SJSA1 (cell line): ENCODE measurements at places on chromosomes 1 and 21. TPM values are rescaled to one million over a fixed set of nuclear protein-coding genes. Genes with fewer than 3 reads are reported as not detected.

The SPRR2G gene
- total RNA-seq = not detected in 2 replicates

- H3K36me3 ChIP-seq = peaks cover 84% of the 10 kb centered on the region
- H3K27ac ChIP-seq = no peak overlapping the region
- no peak overlapping the region for H3K4me3 ChIP-seq
- no peak for DNase-seq
Observed at GRCh38 chr1:43430831-43431230, 22.9 kb downstream of the HYI start.

The SELENOF gene
- total RNA-seq = 309 and 313 TPM in 2 replicates

GRCh38 chr1:25675729-25676476 lies 59.3 kb downstream of the MAN1C1 start:
- no peak for DNase-seq
- H3K27ac ChIP-seq = no peak overlapping the region
- no peak overlapping the region for H3K4me3 ChIP-seq
- peaks cover 7% of the 10 kb centered on the region; the same call in 1 of the 2 replicates for H3K27me3 ChIP-seq
- no peaks in the 10 kb centered on the region for H3K36me3 ChIP-seq

- no peak overlapping the region for H3K4me3 ChIP-seq
- DNase-seq = no peak
- H3K4me1 ChIP-seq = no peaks in the 10 kb centered on the region
- H3K27ac ChIP-seq = no peak overlapping the region
- no peaks in the 10 kb centered on the region for H3K27me3 ChIP-seq
- no peaks in the 10 kb centered on the region for H3K36me3 ChIP-seq
Observed at GRCh38 chr1:184395937-184396480, 9.2 kb downstream of the C1orf21 start.

- H3K27me3 ChIP-seq = peaks cover 6% of the 10 kb centered on the region; the same call in 1 of the 2 replicates
- H3K4me3 ChIP-seq = no peak overlapping the region
- DNase-seq = no peak
- H3K4me1 ChIP-seq = peaks cover 6% of the 10 kb centered on the region
- no peak overlapping the region for H3K27ac ChIP-seq
- no peaks in the 10 kb centered on the region for H3K36me3 ChIP-seq
Observed at GRCh38 chr1:234205966-234206365, 167.3 kb upstream of the COA6 start.

- peaks cover 11% of the 10 kb centered on the region for H3K4me1 ChIP-seq
- H3K36me3 ChIP-seq = no peaks in the 10 kb centered on the region
- H3K4me3 ChIP-seq = no peak overlapping the region
- H3K27ac ChIP-seq = peak overlapping the region; percentile 15
- no peaks in the 10 kb centered on the region for H3K27me3 ChIP-seq
- DNase-seq = peak; percentile 55
Observed at GRCh38 chr1:61318319-61319125, 236.2 kb downstream of the NFIA start.

- no peak overlapping the region for H3K27ac ChIP-seq
- H3K36me3 ChIP-seq = no peaks in the 10 kb centered on the region
- H3K27me3 ChIP-seq = peaks cover 69% of the 10 kb centered on the region
- H3K4me1 ChIP-seq = no peaks in the 10 kb centered on the region
- no peak for DNase-seq
Observed at GRCh38 chr1:2027961-2028583, 8.9 kb downstream of the GABRD start.

The VAV3 gene
- not detected in 2 replicates for total RNA-seq

The TMEM51 gene
- total RNA-seq = 12.0 and 19.2 TPM in 2 replicates

- no peak overlapping the region for H3K4me3 ChIP-seq
- DNase-seq = no peak
- H3K4me1 ChIP-seq = peaks cover 10% of the 10 kb centered on the region
- no peaks in the 10 kb centered on the region for H3K36me3 ChIP-seq
- no peak overlapping the region for H3K27ac ChIP-seq
- no peaks in the 10 kb centered on the region for H3K27me3 ChIP-seq
Observed at GRCh38 chr1:178160736-178161475, 67.0 kb downstream of the RASAL2 start.

The RNASEL gene
- total RNA-seq = 8.8 and 11.5 TPM in 2 replicates

The CD48 gene
- total RNA-seq = not detected in 2 replicates

DNA sequence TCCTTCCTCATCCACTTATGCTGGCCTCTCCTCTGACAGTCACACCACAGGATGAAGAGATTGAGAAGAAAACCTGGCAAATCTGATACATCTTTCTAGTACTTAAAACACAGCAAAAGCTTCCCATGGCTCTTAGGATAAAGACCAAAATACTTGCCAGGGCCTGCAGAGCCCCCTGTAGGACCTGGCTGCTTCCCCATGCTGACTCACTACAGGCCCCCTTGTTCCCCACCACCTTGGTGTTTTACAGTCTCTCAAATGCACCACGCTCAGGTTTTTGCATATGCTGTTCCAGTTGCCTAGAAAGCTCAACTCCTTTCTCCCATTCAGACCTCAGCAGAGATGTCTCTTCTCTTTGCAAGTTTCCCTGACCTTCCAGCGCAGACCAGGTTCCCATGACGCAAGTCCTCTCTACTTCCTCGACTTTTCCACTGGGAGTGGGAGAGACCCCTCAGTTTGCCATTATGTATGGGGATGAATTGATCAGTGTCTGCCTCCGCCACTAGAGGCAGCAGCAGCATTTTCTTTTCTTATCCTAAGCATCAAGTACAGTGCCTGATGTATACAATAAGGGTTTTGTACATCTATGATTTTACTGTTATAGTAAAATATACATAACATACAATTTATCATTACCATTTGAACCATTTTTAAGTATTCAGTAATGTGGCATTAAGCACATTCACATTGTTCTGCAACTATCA lies 113.8 kb upstream of the C8B start:
- no peak overlapping the region for H3K27ac ChIP-seq
- H3K36me3 ChIP-seq = no peaks in the 10 kb centered on the region
- no peaks in the 10 kb centered on the region for H3K4me1 ChIP-seq
- no peak overlapping the region for H3K4me3 ChIP-seq
- DNase-seq = no peak

The OPTC gene
- total RNA-seq = not detected in 2 replicates

- no peaks in the 10 kb centered on the region for H3K4me1 ChIP-seq
- no peak overlapping the region for H3K4me3 ChIP-seq
- no peaks in the 10 kb centered on the region for H3K36me3 ChIP-seq
- no peak overlapping the region for H3K27ac ChIP-seq
Observed at GRCh38 chr1:76048219-76048618, 26.3 kb upstream of the ST6GALNAC3 start.

DNA sequence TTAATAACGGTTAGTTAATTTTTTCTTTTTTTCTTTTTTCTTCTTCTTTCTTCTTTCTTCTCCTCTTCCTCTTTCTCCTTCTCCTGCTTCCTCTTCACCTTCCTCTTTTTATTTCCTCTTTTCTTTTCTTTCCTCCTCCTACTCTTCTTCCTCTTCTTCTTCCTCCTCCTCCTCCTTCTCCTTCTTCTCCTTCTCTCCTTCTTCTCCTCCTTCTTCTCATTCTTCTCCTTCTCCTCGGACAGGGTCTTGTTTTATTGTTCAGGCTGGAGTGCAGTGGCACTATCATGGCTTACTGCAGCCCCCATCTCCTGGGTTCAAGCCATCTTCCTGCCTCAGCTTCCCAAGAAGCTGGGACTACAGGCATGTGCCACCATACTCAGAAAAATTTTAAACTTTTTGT lies 13.4 kb upstream of the ACBD3 start:
- H3K36me3 ChIP-seq = no peaks in the 10 kb centered on the region
- DNase-seq = no peak
- no peak overlapping the region for H3K4me3 ChIP-seq
- 0 out of 2 replicates have a peak, but pooled peaks cover 5% of the 10 kb centered on the region for H3K27me3 ChIP-seq
- no peak overlapping the region for H3K27ac ChIP-seq

GRCh38 chr1:10084045-10084444 lies 51.3 kb downstream of the UBE4B start:
- 0 out of 2 replicates have a peak, but pooled peaks cover 2% of the 10 kb centered on the region for H3K4me1 ChIP-seq
- no peak overlapping the region for H3K4me3 ChIP-seq
- peaks cover 8% of the 10 kb centered on the region for H3K36me3 ChIP-seq
- H3K27me3 ChIP-seq = no peaks in the 10 kb centered on the region

GRCh38 chr1:157595356-157595755 lies 2.5 kb downstream of the FCRL4 start:
- H3K27me3 ChIP-seq = no peaks in the 10 kb centered on the region
- H3K36me3 ChIP-seq = no peaks in the 10 kb centered on the region
- H3K4me1 ChIP-seq = no peaks in the 10 kb centered on the region
- H3K4me3 ChIP-seq = no peak overlapping the region

- no peak overlapping the region for H3K27ac ChIP-seq
- no peaks in the 10 kb centered on the region for H3K36me3 ChIP-seq
- H3K4me1 ChIP-seq = no peaks in the 10 kb centered on the region
- H3K4me3 ChIP-seq = no peak overlapping the region
- DNase-seq = no peak
Observed at GRCh38 chr1:13935336-13935735, 235.3 kb downstream of the PRDM2 start.

DNA sequence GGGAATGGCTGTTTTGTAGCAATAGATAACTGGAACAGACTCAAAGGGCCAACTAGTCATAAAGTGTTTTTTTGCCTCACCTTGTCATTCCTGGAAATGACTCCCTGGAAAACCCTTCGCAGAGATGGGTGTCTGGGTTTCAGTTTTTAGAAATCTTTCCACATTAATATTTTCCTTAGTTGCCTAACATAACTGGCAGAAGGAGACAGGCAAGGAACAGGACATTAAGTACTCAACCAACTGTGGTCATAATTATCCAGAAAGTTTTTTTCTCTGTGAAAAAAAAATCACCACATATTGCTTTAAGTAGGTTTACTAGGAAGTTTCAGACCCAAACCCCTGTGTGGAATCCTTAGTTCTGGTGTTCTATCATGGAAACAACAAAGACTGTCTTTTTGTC lies 3.4 kb upstream of the CMPK1 start:
- H3K4me3 ChIP-seq = no peak overlapping the region
- H3K36me3 ChIP-seq = peaks cover 9% of the 10 kb centered on the region
- H3K27ac ChIP-seq = no peak overlapping the region
- DNase-seq = no peak
- H3K4me1 ChIP-seq = peaks cover 17% of the 10 kb centered on the region
- H3K27me3 ChIP-seq = no peaks in the 10 kb centered on the region

DNA sequence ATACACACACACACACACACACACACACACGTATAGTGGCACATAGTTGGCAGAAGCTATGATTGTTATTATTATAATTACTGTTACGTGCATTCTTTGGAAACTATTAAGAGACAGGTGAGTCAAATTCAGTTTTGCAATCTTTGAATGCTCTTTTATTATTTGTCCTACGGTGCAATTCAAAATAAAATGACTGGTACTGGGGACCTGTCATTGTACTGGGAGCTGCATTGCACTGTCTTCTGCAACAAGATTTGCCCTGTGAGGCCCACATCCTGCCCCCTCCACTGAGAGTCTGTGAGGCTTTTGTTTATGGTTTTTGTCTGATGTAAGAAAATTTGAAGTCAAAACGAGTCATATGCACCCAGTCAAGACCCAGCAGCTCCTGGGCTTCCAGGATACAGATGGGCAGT lies 1.9 kb downstream of the LY9 start:
- H3K36me3 ChIP-seq = no peaks in the 10 kb centered on the region
- DNase-seq = no peak
- H3K4me1 ChIP-seq = no peaks in the 10 kb centered on the region
- H3K27ac ChIP-seq = no peak overlapping the region
- H3K27me3 ChIP-seq = no peaks in the 10 kb centered on the region

The TDRD10 gene
- not detected in 2 replicates for total RNA-seq

The FCRL6 gene
- total RNA-seq = not detected in 2 replicates

- no peaks in the 10 kb centered on the region for H3K4me1 ChIP-seq
- H3K36me3 ChIP-seq = no peaks in the 10 kb centered on the region
- H3K4me3 ChIP-seq = no peak overlapping the region
- no peak for DNase-seq
Observed at GRCh38 chr21:27476696-27477095, 509.8 kb upstream of the ADAMTS5 start.

DNA sequence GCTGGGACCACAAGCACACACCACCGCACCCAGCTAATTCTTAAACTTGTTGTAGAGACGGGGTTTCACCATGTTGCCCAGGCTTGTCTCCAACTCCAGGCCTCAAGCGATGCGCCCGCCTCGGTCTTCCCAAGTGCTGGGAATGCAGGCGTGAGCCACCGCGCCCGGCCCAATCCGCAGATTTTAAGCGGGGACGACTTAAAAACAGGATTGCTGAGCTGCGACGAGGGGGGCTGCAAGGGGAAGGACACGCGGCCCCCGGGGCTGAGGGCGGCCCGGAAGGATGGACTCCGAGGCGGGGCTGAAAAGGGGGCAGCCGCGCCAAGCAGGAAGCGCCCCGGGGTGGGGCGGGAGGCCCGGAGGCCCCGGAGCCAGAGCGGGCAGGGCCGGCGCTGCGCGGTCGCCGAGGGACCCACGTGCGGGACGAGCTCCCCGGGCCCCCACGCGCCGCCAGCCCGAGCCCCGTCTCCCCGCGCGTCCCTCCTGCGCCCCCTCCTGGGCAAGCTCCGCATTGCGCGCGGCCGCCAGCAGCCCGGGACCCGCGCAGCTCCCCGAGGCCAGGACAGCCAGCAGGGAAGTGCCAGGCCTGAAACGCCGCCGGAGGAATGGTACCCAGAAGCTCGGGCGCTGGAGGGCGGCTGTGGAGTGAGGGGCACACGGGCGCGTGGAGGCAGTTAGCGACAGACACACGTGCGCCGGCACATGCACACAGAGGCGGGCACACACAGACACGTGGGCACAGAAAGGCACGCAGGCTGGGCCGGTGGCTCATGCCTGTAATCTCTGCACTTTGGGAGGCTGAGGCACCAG lies 5.5 kb upstream of the PRKCZ start:
- H3K4me3 ChIP-seq = peak overlapping the region; percentile 3; the same call in 1 of the 2 replicates
- H3K4me1 ChIP-seq = peaks cover 9% of the 10 kb centered on the region
- H3K27me3 ChIP-seq = peaks cover 70% of the 10 kb centered on the region
- H3K36me3 ChIP-seq = no peaks in the 10 kb centered on the region
- H3K27ac ChIP-seq = no peak overlapping the region

GRCh38 chr1:24484199-24484598 lies 18.4 kb upstream of the RCAN3 start:
- H3K27me3 ChIP-seq = no peaks in the 10 kb centered on the region
- no peaks in the 10 kb centered on the region for H3K36me3 ChIP-seq
- H3K27ac ChIP-seq = no peak overlapping the region
- no peaks in the 10 kb centered on the region for H3K4me1 ChIP-seq

- no peak overlapping the region for H3K4me3 ChIP-seq
- H3K4me1 ChIP-seq = peaks cover 6% of the 10 kb centered on the region
- no peak overlapping the region for H3K27ac ChIP-seq
- H3K27me3 ChIP-seq = no peaks in the 10 kb centered on the region
Observed at GRCh38 chr1:227929751-227930472, 17.8 kb downstream of the WNT9A start.

The LTN1 gene
- 23.5 and 31.0 TPM in 2 replicates for total RNA-seq

The OVAAL gene
- not detected in 2 replicates for total RNA-seq

- H3K27ac ChIP-seq = peak overlapping the region; percentile 63
- no peak overlapping the region for H3K4me3 ChIP-seq
- no peaks in the 10 kb centered on the region for H3K36me3 ChIP-seq
- peak; percentile 82 for DNase-seq
Observed at GRCh38 chr21:38798481-38798882, 7.2 kb upstream of the ETS2 start.

GRCh38 chr1:63799820-63800219 lies 26.0 kb downstream of the ROR1 start:
- DNase-seq = no peak
- H3K27ac ChIP-seq = no peak overlapping the region
- no peaks in the 10 kb centered on the region for H3K27me3 ChIP-seq
